ENCODE measurements at places on chromosomes 12 and 14.
A peak's percentile ranks its signal among the peaks of the same experiment; 100 is the strongest.

DNA sequence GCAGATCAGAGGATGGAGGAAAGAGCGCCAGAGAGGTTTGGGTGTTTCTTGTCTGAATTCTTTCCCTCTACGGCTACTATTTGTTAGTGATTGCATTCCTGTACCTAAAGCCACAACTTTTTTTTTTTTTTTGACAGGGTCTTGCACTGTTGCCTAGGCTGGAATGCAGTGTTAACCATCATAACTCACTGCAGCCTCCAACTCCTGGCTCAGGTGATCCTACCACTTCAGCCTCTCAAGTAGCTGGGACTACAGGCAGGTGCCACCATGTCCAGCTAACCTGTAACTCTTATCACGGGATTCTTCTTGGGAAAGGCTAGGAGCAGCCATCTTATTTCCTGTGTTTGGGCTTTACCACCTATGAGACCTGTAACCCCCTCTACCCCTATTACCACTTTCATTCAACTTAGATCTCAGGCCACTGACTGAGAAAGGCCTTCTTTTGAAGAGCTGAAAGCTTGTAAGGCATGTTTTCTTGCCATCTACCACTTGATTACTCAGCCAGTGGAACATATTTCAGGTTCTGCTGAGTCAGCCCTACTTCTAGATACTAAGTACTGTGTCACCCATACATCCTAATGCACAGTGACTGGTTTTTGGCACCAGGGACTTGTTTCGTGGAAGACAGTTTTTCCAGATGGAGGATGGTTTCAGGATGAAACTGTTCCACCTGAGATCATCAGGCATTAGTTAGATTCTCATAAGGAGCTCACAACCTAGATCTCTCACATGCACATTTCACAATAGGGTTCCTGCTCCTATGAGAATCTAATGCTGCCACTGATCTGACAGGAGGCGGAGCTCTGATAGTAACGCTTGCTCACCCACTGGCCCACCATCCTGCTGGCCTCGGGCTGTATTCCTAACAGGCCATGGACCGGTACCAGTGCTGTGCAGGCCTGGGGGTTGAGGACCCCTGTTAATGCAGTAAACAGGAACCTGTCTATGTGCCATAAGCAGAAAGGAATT lies 6.9 kb downstream of the VEZT start:
- DNase-seq = no peak

DNA sequence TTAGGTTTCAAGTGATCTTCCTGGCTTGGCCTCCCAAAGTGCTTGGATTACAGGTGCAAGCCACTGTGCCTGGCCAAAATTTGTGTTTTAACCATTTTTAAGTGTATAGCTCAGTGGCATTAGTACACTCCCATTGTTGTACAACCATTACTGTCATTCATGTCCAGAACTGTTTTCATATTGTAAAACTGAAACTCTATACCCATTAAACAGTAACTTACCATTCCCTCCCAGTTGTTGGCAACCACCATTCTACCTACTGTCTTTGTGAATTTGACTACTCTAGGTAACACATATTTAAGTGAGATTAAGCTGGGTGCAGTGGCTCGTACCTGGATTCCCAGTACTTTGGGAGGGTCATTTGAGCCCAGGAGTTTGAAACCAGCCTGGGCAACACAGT lies 67.3 kb upstream of the KCNH3 start:
- no peak for DNase-seq

DNA sequence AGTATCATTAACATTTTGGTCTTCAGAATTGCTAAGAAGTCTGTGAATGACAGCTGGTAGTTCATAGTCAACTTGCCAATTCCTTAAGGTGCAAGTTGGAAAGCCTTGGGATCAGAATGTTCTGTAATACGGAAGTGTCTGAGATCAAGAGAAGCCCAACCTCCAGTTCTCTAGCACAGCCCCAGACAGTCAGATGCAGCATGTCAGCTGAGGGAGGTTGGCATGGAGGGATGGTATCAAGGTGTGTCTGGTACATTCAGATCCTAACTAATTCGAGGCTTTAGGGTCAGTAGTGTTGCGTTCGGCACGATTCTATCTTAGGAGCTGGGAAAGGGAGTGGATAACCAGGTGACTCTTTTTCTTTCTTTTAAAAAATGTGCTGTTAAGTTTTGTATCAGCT lies 38.3 kb downstream of the FNTB start:
- DNase-seq = peak; percentile 91

- no peak for DNase-seq
Observed at GRCh38 chr12:110371408-110372055, 32.0 kb downstream of the ANAPC7 start.

DNA sequence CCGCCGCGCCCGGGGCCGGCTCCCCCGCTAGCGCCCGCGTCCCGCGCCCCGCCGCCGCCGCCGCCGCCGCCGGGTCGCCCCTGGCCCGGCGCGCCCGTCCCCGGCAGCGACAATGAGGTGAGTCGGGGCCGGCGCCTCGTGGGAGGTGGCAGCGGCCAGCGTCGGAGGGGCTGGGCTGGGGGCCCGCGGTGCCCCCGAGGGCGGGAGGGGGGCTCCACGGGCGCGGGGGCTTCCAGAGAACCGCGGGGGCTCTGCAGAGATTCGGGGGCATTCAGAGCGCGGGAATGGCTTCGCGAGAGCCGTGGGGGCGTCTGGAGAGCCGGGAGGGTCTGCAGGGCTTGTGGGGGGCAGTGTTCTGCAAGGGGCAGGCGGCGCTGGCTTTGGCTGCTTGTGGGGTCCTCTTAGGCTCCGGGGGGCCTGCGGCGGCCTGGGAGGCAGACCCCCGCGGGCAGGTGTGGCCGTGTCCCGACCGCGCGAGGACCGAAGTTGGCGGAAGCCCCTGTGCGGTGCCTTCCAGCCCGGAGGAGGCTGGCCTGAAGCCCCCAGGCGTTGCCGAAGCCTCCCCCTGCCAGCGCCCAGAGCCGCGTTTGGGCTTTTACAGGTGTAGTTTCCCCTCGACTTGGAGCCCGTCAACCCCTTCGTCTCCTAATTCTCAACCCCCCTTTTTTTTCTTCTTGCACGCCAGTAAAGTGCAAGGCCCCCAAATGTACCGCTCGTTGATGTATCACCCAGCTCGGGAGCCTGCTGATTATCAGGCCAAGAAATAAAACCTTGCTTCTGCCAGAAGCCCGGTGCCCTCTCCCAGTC lies 93.1 kb upstream of the EVL start:
- no peak for DNase-seq

GRCh38 chr14:67975470-67975869 lies 155.9 kb downstream of the RAD51B start:
- DNase-seq = no peak

- DNase-seq = no peak
Observed at GRCh38 chr12:63353559-63353958, 202.6 kb upstream of the AVPR1A start.

DNA sequence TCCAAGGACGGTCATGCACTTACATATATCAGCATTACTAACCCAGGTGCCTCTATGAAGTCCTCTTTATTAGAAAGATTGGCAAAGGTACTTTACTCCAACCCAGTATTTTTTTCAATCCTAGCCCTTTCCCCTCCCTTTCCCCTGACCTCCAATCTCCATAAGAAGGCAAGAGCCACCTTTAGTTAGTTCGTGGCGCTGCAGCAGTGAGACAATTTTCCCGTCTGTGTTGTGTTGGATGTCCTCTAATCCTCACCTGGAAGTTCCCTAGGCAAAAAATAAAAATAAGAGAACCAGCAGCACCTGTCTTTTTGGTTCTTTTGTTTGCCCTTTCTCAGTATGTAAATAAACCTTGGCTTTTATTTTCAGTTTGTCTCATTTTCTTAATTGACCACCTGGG lies 439.6 kb upstream of the LRFN5 start:
- DNase-seq = no peak

DNA sequence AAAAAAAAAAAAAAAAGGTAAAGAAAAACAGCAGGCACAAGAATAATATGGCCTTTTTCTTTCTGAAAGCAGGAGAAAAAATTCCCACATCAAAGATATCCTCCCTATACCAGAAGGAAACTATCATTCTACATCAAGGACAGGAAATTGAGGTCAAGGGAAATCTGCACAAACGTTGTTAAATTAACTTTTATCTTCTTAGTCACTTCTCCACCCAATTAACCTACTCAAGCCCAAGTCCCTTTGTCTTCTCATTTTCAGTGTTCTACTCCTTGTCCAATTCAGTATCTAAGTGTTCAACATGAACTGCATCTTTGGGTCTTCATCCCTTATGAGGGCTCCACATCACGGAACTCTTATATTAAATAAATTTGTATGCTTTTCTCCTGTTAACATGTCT lies 15.7 kb downstream of the NDUFA12 start:
- DNase-seq = no peak

GRCh38 chr12:102973583-102973982 lies 16.1 kb downstream of the ASCL1 start:
- DNase-seq = no peak

DNA sequence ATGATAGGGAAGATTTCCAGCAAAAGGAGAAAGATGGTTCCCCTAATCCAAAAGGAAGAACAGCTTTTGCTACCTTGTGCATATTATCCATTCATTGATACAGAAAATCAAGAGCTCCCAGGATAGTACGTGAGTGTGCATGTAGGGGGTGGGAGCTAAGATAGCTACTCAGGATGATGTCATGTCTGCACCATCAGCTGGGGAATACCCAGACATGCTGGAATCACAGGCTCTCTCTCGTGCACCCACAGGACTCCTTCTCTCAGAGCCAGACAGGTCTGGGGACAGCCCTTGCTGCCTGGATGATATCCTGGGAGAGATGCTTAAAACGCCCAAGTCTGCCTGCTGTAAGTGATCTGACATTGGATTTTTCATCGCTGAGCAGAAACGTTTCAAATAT lies 38.9 kb downstream of the FOXN3 start:
- DNase-seq = no peak

- no peak for DNase-seq
Observed at GRCh38 chr14:58639842-58640484, 2.2 kb downstream of the DACT1 start.

DNA sequence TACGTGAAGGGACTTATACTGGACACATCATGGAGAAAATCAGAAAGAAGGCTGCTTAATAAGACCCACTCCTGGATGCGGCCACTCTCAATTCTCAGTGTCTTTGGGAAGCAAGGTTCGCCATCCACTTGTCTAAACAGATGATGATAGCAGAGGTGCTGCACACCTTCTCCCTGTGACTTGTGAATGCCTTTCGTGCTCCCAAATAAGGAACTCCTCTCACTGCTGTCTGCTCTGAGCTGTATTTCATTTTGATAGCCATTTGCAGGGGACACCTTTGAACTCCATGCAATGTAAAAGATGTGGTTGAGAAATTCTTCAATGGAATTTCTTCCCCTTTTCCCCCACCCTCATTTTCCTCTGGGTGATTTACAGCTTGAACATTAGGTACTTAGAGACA lies 11.6 kb downstream of the RMST start:
- DNase-seq = no peak

Measured in gastrocnemius medialis (tissue), 4 donors.